Peyer's patch (tissue), 4 donors: ENCODE measurements at places on chromosomes 6 and 20. TPM values are rescaled to one million over a fixed set of nuclear protein-coding genes. Genes with fewer than 3 reads are reported as not detected.

Gene ANKRD66
- total RNA-seq = not detected

DNA sequence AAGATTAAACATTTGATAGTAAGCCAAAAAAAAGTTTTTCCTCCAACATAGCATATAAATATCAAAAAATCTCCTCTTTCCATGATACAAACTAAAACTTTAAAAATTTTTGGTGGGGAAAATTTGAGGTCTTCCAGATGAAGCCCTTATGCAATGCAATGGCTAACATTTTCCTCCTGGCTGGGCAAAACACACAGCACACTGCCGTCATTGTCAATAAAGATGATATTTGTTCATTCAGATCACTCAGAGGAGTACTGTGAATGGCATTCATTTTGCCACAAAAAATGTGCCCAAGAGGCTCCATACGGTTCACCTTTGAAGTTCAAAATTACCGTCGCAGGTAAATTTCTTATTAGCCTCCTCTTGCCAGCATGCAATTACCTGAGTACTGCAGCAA lies 33.9 kb upstream of the FBXO9 start:
- no peak overlapping the region for H3K4me3 ChIP-seq
- no peaks in the 10 kb centered on the region for H3K4me1 ChIP-seq
- H3K36me3 ChIP-seq = no peaks in the 10 kb centered on the region

DNA sequence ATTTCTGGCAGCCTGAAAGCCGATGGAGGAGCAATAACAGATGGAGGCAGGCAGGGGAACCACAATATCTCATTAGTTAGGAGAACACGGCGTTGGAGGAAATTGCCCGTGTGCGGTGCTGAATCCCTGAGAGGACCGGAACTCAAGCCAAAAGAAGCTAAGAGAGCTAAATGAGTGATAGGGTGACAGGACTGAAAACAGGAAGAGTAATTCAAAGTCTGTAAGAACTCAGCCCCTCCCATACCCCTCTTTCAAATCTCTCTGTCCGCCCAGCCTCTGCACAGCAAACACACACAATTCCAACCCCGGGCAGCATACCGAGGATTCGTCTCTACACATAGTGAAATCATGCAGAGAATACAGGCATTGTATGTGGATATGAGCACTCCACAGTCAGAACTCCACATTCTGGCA lies 2.6 kb upstream of the IPCEF1 start:
- no peak for DNase-seq
- H3K36me3 ChIP-seq = no peaks in the 10 kb centered on the region
- H3K27me3 ChIP-seq = no peaks in the 10 kb centered on the region
- no peaks in the 10 kb centered on the region for H3K4me1 ChIP-seq

DNA sequence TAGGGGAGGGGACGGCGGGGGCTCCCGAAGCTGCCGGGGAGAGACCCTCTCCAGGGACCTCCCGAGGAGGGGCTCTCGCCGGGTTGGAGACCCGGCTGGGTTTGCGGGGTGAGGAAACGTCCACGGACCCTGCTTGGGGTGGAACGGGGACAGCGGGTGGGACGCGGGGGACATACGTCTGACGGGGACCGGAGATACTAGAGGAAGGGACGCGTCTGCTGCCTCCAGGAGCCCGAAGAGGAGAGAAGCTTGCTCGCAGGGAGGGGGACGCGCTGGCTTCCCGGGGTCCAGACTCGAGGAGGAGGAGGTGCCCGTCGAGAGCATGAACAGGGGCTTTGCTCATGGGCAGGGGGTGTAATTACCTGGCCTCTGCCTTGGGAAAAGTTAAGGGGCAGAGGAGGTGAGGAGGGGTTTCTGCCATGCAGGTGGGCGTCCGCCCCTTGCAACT lies 593 bp downstream of the DNMT3B start:
- peak overlapping the region; percentile 36 for H3K27ac ChIP-seq
- H3K4me3 ChIP-seq = peak overlapping the region; percentile 52
- H3K36me3 ChIP-seq = no peaks in the 10 kb centered on the region
- no peaks in the 10 kb centered on the region for H3K27me3 ChIP-seq
- no peak for DNase-seq
- H3K4me1 ChIP-seq = no peaks in the 10 kb centered on the region

GRCh38 chr6:49911252-49911651 lies 44.9 kb upstream of the CRISP1 start:
- H3K4me1 ChIP-seq = no peaks in the 10 kb centered on the region
- no peaks in the 10 kb centered on the region for H3K36me3 ChIP-seq
- no peak overlapping the region for H3K4me3 ChIP-seq
- DNase-seq = no peak

DNA sequence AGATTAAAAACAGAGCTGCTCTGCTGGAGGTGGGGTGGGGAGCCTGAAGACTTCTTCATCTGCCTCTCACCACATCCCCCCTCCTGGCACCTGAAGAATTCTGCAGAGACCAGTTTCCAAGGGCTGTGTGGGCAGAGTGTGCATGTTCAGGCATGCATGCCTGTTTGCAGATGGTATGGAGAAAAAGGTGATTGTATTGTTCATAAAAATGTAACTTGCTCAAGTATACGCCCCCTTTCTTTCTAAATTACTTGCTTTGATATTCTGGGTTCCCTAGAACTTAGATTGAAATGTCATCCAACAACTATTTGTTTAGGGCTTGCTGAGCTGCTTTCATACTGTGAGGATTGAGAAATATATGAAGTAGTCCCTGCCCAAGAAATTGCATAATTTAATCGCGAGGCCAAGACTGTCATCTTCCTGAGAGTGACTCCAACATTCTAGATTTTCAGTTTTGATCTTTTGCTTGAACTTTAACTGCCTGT lies 83.6 kb downstream of the LCA5 start:
- no peak overlapping the region for H3K27ac ChIP-seq
- DNase-seq = no peak
- H3K27me3 ChIP-seq = no peaks in the 10 kb centered on the region
- no peaks in the 10 kb centered on the region for H3K4me1 ChIP-seq

GRCh38 chr6:163398815-163399214 lies 15.7 kb upstream of the QKI start:
- H3K4me1 ChIP-seq = no peaks in the 10 kb centered on the region
- H3K4me3 ChIP-seq = no peak overlapping the region
- H3K27me3 ChIP-seq = no peaks in the 10 kb centered on the region
- DNase-seq = no peak
- H3K27ac ChIP-seq = no peak overlapping the region

DNA sequence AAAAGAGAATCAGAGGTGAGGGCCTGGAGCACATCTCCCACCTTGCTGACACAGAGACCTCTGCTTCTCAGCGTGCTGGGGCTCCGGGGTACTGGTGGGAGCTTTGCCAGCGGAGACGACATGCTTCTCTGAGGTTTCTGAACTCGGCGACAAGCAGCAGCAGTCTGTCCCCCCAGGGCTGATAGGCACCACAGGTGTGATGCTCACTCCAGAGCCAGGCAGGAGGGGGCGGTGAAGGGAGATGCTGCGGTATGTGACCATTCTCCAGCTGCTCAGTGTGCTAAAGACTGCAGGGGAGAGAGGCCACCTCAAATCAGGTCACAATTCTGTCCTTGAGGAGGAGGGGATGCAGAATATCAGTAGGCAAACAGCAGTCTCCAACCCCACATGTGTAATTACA lies 219.9 kb downstream of the ALDH8A1 start:
- no peak overlapping the region for H3K4me3 ChIP-seq
- no peaks in the 10 kb centered on the region for H3K27me3 ChIP-seq
- no peaks in the 10 kb centered on the region for H3K4me1 ChIP-seq
- no peak for DNase-seq

DNA sequence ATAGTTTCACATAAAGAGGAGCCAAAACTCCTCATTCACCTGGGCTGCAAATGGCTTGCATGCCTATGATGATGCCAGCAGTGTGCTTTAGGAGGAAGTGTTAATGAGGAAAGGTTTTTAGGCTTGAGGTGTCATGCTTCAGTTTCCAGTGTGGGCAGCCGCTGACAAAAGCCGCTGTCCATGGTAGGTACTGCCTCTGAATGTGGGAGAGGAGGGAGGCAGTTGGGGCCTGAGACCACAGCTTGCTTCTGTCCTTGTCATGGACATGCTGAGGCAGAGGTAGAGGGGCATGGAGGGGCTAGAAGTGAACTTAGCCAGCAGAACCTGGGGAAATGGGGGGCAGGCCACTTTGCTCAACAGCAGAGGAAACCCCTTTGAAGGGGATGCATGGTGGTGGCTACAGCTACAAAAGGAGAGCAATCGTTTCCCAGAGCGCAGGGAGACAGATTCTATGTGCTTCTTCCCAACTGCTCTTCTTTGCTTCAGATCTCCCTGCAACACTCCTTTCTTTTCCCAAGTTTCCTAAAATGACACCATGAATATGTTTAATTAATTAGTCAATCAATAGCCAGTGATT lies 372.1 kb upstream of the CNR1 start:
- H3K27ac ChIP-seq = no peak overlapping the region
- no peak overlapping the region for H3K4me3 ChIP-seq
- H3K27me3 ChIP-seq = no peaks in the 10 kb centered on the region
- H3K4me1 ChIP-seq = no peaks in the 10 kb centered on the region
- DNase-seq = no peak
- no peaks in the 10 kb centered on the region for H3K36me3 ChIP-seq

DNA sequence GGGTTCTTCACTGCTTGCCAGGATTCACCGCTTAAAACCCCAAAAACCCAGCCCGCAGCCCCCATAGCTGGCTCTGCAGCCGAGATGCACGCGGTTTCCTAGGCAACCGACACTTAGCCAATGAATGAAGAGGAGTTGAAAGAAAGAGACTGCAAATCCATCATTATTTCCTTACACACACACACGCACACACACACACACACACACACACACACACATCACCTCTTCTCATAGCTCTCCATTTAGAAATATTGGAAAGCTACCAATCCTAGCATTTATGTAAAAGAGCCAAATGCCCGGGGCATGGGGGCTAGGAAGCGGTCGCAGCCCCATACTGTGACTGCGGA lies 3.4 kb upstream of the TUBB2B start:
- H3K27me3 ChIP-seq = peaks cover 10% of the 10 kb centered on the region
- H3K36me3 ChIP-seq = no peaks in the 10 kb centered on the region
- peak overlapping the region; percentile 27 for H3K27ac ChIP-seq
- no peak for DNase-seq
- H3K4me1 ChIP-seq = peaks cover 41% of the 10 kb centered on the region

GRCh38 chr20:41051009-41051825 lies 22.6 kb downstream of the TOP1 start:
- no peak overlapping the region for H3K27ac ChIP-seq
- peaks cover 90% of the 10 kb centered on the region for H3K4me1 ChIP-seq
- no peaks in the 10 kb centered on the region for H3K36me3 ChIP-seq
- H3K4me3 ChIP-seq = no peak overlapping the region
- H3K27me3 ChIP-seq = no peaks in the 10 kb centered on the region
- no peak for DNase-seq

DNA sequence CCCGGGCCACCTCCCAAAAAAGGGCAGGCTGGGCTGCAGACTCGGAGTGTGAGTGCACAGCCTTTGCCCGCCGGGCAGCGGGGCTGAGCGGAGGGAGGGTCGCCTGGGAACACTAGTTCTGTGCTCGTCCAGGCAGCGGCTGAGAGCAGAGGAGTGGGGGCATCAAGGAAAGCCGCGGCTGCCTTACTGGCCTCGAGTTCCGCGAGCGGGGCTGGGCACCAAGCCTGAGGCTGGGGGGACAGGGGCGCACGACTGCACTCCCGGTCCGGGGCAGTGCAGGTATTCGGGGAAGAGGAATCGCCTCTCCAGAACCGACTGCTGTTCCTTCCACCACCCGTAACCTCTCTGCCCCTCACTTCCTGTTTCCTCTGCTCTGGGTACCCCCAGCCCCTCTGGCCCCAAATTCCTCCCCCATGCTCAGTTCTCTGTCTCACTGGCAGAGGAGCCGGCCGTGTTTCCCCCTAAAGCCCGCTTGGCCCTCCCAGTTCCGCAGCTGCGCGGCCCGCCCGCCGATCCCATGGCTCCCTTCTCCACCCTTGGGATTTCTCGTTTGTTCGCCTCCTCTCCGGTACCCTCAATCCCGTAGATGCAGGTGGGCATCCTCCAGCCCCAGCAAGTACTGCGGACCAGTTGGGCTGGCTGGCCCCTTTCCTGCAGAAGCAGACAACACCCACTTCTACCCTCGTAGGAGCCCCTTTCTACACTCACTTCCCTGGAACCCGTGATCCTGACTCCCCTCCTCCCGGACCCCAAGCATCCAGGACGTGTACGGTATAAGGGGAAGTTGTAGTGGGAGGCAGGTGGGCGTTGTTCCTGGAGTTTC lies 5.1 kb downstream of the RING1 start:
- H3K4me3 ChIP-seq = peak overlapping the region; percentile 47
- no peak overlapping the region for H3K27ac ChIP-seq
- DNase-seq = no peak
- H3K4me1 ChIP-seq = no peaks in the 10 kb centered on the region
- no peaks in the 10 kb centered on the region for H3K27me3 ChIP-seq
- peaks cover 19% of the 10 kb centered on the region for H3K36me3 ChIP-seq
